NCI-H1930 (cell line): ENCODE measurements at places on chromosomes 13 and 19.

DNA sequence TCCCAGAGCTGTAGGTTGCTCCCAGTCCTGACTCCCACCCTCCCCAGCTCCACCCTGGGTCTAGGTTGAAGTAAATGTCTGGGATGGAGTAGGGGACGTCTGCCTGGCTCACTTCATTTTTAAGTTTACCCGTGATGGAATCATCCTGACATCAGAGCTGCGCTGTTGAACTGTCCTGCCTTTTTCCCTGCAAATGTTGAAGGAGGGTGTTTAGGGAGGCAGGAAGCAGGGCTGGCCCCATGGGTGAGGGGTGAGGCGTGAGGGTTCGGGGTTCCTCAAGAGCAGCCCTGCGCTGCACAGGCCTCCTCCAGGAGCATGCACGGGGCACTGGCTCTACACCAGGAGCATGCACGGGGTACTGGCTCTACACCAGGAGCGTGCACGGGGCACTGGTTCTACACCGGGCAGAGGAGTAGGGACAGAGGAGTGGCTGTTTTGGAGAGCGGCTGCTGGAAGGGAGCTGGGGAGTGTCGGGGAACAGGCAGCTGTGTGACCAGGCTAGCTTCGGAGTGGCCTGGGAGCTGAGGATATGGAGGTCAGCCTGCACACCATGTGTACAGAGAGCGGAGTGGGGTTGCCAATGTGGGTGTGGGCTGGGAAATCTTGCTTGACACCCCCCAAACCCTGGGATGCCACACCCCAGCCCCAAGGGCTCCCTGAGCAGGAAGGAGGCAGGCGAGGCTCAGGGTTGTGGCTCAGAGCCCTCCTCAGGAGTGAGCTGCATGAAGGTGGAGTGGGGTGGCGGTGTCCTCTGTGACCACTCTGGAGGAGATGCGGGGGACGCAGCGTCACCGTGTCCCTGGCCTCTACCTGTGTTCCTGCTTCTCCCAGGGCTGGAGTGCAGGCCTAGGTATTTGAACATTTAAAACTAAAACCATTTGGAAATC lies 63.3 kb downstream of the GPR12 start:
- no peak for DNase-seq

DNA sequence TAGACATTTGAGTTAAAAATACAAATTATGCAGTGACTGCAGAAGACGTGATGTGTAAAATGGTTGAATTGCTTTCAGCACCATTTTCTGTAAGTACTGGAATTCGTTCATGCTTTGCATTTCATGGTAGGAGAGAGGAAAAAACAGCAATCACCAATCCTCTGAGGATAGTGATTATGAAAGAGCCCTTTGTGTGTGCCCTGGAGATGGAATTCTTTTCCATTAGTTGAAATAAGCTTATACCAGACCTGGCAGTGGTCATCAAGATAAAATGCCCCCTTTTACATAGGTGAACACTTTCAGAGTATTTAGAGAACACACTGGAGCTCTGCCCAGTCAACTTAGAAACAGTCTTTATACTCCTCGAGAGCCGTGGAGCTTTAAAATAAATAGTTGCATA lies 1.7 kb downstream of the CNMD start:
- no peak for DNase-seq

- DNase-seq: no peak
Observed at GRCh38 chr13:29771247-29771646, 79.2 kb downstream of the UBL3 start.

DNA sequence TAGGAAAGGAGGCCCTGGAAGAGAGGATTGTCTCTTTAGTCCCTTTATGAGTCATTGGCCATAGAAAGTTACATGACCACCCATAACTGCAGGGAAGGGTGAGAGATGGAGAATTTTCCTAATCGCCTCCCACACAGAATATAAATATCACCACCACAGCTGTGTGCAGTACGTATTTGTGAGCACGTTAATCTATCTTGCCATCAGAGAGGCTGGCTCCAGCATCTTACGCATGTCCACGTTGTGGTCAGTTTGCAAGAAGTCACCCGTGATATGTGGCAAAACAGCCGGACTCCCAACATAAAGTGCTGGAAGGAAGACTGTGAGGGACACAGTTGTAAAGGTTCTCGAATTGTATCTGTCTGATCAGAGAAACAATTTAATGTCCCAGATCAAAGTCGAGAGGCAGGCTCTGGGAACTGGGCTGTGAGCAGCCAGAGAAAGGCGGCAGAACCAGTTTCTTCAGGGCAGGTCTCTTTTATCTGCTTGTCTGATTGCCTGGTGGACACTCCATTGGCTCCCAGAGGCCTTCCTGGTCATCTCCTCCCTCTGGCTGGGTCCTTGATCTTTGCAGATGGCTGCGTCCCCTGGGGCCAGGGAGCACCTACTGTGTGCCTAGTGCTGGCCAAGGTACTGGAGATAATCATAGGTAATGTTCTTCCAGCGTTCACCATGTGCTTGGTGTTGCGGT lies 74.9 kb downstream of the SIPA1L3 start:
- no peak for DNase-seq

DNA sequence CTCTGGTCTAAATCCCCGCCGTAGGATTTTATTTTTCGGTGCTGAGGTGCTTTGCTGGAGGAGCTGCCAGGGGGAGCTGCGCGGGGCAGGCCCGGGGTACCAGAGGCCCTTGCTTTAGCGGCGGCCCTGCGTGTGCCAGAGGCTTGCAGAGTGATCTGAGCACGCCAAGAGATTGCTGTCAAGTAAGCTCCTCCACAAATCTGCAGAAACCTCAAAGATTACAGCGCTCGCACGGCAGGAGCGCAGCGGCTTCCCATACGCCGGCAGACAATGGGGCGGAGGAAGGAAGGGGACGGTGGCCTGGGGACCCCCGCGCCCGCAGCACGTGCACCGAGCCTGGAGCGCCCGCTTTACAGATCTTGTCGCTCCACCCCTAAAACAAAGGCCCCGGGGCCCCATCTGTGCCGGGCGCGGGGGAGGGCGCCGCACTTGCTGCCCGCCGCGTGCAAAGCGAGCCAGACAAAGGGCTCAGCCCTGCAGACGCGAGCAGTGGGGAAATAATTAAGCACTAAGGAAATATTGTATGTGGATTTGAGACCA lies 9.1 kb upstream of the C19orf12 start:
- DNase-seq: no peak

DNA sequence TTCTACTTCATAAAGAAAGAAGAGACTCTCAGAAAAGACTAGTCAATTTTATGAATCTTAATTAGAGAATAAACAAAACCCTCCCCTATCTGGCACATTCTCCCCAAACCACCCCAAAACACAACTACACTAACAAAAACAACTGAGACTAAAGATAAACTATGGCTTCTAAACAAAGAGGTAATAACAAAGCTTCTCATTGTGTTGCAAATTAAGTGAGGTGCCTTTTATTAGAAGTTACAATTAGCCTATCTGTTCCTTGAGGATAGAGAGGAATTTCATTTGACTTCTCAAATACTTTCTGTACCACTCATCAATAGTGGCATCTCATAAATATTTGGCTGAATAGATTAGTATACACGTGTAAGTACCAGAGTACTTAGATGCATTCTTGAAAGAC lies 1196.2 kb downstream of the PCDH9 start:
- no peak for DNase-seq

GRCh38 chr19:46225558-46226004 lies 4.0 kb upstream of the IGFL1 start:
- DNase-seq: no peak

DNA sequence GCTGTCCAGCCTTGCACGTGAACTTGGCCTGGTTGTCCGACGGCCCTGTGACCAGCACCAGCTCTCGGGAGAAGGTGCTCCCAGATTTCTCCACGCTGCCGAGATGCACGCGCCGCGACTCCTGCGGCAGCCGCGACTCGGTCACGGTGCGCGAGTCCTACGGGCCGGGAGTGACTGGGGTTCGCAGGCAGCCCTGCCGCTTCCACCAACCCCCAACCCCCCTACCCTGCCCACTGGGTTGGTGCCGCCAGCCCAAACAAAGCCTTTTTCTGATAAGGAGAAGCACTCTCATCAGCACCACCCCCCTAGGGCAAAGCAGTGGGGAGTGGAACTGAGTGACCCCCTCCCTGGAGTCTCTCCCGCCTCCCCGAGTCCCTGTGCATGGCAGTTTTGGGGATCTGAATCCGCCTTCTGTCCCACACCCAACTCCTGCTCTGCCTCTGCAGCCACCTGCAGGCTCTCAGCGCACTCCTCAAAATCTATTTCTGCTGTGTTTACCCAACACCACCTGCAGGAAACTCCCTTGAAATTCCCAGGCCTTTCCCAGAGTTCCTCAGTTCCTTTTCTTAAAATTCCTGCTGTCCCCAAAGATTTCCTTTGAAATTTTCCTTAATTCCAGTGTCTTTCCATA lies 6.2 kb downstream of the NPHS1 start:
- peak; percentile 17 for DNase-seq

DNA sequence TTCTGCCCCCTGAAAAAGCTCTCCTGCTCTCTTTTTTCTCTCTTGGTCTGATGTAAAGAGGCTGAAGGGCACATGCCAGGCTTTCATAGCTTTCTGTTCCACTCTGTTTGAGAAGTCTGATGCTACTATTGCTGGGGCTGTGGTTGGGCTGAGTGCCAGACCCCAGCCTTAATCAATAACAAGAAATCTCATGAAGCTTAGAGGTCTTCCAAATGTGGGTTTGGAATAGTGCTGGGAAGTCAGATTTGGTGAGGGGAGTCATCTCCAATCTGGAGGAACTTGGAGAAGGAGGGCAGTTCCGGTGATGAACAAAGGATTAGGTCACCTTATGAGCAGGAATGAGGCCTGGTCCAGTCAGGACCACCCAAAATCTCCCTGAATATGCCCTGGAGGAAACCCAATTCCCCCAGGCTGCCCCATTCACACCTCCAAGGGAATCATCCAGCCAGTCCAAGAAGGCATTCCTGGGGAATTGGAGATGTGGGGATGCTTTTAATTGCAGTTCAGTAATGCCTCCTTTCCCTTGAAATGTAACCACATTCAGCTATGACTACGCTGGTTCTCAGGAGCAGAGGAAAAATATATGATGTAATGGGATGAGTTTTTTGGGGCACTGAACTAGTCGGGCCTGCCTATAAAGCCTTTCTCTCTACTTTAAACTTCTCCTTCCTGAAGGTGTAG lies 102.0 kb downstream of the STARD13 start:
- DNase-seq: no peak

DNA sequence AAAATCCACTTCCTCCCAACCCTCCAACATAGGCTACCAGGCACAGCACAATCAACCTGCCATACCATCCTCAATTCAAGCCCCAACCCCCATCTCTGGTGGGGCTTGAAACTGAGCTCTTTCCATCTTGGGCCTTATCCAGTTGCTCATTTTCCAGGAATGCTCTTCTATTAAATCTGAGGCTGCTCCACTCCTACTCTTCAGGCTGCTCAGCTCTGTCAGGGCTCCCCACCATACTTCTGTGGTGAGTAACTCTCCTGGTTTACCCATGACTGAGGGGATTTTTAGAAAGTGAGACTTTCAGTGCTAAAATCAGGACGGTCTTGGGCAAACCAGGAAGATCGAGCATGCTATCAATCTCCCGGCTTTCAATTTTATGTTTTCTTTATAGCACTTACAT lies 512.8 kb downstream of the LMO7 start:
- no peak for DNase-seq

DNA sequence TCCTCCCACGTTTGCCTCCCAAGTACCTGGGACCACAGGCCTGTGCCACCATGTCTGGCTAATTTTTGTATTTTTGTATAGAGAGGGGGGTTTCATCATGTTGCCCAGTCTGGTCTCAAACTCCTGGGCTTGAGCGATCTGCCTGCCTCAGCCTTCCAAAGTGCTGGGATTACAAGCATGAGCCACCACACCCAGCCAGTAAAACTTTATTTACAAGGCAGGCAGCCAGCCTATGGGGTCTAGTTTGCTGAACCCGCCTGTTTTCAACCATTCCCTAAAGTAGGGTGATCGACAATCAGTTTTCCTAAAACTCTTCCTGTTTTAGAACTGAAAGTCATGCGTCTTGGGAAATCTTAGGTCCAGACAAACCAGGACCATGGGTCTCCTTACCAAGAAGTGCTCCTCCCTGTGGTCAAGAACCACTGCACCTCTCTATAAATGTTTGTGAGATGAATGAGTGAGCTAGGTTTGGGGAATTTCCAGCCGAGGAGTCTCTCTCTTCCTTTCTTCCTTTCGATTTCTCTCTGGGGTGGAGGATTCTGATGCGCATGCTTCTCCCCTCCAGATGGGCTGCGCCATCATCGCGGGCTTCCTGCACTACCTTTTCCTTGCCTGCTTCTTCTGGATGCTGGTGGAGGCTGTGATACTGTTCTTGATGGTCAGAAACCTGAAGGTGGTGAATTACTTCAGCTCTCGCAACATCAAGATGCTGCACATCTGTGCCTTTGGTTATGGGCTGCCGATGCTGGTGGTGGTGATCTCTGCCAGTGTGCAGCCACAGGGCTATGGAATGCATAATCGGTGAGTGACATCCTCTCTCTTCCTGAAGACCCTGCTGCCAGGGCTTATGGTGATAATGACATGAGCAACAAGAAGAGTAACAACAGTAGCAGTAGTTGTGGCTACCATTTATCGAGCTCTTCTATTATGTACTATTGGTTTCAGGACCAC lies 38.7 kb downstream of the ADGRE1 start:
- DNase-seq: no peak

DNA sequence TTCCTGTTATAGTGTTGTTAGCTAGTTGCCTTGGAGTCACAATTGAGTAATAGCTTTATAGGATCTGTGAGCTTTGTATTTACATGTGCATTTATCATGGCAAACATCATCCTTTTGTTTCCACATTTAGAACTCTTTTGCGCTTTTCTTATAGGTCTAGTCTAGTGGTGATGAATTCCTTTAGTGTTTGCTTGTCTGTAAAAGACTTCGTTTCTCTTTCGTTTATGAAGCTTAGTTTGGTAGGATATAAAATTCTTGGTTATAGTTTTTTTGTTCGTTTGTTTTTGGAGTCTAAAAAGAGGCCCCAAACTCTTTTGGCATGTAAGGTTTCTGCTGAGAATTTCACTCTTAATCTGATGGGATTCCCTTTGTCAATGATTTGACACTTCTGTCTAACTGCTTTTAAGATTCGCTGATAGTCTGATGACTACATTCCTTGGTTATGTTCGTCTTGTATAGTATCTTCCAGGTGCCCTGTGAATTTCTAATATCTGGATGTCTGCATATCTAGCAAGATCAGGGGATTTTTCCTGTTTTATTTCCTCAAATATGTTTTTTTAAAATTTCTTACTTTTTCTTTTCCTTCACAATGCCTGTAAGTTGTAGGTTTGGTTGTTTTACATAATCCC lies 20.2 kb downstream of the DNAJC3 start:
- no peak for DNase-seq

DNA sequence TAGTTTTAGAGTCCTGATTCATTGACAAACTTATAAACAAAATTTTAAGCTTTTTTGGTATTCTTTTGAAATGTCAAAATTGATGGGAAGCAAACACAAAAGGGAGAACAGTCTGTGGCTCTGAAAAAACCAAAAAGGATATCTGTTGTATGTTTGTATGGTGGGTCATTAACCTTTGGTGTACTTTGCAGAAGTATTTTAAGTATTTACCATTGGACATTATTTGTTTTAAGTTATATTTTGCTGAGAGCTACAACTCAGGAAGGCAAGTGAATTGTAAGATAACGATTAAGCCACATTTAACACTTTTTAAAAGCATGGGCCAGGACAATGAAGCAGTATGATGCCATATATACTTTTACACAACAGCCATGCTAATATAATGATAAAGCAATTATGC lies 15.2 kb downstream of the LPAR6 start:
- DNase-seq: no peak

- no peak for DNase-seq
Observed at GRCh38 chr19:17060802-17061201, 14.4 kb downstream of the HAUS8 start.
